ENCODE measurements at places on chromosomes 1 and 21.

DNA sequence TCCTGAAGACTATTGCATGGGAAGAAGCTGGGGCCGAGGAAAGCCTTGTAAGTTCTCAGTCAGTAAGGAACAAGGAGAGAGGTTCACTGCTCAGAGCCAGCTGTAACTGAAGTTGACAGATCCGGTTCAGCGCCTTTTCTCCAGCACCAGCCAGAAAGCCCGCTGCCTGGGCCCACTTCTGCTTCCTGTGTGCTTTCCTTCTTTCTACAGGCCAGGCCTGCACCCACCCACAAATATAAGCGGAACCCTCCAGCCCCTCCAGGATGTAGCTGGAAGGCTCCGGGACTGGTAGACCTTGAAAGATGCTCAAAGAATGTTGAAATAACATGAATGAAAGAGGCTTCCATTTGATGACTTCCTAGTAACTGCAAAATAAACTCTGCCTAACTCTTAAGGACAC lies 38.8 kb downstream of the PARP1 start:
- DNase-seq: no peak

DNA sequence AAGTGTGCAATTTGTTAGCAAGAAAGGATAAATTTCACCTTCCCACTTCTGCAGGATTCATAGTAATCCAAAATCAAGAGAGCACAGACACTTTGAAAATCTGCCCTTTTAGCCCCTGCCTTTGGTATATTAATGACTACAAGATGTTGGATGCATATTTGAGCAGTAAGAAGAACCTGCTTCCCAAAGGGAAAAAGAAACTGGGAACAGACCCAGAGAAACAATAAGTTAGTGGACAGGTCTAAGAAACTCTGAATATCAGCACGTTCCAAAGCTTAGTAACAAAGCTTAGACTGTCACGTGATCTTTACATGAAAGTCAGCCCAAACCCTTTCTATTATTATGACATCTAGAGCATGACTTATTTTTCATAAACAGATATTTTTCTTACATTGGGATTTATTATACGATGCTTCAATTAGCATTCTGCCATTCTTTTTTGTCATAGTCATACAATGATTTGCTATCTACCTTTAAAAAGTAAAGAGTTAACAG lies 390.9 kb upstream of the ADGRL2 start:
- no peak for DNase-seq

DNA sequence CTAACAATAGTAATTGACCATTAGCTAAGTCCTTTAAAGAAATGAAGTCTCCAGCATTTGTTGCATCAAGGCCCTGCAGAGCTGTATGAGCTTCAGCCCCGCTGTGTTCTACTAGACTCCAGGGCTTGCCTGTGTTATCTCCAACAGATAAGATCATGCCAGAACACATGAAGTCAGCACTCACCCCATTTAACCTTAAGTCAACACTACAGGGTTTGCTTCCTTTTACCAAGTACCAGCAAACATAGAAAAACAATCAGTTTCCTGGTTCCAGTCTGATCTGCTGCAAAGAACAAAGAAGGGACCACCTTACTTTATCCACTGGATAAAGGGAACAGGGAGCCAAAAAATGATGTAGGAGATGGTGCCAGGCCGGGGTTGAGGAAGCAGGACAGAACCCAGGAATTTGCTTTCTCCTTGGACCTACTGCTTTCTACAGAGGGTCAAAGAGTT lies 41.3 kb upstream of the ENAH start:
- no peak for DNase-seq

DNA sequence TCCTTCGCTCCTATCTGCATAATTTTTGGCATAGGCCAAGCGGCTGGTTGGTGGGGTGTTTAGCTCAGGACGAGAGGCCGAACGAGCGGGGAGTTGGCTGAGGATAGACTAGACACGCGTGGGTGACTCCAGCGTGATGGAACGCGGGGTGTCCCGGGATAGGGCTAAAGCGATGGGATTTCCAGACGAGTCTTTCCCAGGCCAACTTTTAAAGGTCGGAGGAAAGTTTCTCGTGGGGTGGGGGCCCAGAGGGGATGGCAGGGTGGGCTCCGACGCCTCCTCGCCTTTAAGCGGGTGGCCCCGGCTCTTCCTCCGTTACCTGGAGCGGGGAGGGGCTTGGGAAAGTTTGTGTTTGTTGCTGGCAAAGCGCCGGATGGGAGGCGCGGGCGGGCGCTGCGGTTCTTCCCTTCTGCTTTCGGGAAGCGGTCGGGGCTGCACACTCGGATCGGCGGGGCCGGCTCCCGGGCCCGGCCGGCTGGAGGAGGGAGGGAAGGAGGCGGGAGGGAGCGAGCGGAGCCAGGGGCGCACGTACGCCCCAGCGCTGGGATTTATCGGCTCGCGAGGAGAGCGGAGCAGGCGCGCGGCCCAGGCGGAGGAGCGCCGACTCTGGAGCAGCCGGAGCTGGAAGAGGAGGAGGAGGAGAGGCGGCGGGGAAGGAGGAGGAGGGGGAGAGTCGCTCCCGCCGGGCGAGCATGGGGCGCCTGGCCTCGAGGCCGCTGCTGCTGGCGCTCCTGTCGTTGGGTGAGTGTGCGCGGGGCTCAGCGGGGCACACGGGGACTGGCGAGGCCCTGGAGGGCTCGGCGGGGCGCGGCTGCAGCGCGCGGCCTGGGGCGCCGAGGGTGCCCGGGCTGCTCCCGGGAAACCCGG lies at the start of gene PTGFRN:
TSS of gene PTGFRN (plus strand) at position 405 of the 867 bp plus-strand sequence. CDS start at position 693, 288 bp downstream.
- DNase-seq: peak; percentile 35

DNA sequence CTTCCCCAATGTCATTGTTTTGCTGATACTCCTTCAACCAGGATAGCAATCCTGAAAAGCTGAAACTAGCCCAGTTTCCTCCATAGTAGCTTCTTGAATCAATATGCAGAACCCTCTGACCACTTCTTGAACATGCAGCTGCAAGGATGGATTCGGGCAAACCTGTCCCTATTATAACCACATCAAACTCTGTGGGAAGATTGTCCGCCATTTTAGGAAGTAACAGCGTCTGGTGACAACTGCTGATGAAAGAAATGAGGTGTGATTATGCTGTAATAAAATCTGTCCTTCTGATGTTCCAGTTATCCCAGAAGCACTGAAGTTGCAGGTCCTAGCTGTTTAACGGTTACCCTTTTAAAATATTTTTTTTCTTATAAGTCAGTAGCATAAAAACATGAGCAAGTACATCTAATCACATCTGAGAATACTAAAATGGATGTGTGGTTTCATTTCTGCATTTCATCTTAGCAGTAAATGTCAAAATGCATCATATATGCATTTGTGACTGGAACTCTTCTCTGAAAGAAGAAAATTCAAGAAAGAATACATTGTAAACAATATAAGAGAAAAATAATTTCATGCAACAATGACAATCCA lies 4.5 kb downstream of the CHML start:
- no peak for DNase-seq

- DNase-seq: no peak
Measured at GRCh38 chr1:121445679-121446078, 260.9 kb downstream of the SRGAP2C start.

DNA sequence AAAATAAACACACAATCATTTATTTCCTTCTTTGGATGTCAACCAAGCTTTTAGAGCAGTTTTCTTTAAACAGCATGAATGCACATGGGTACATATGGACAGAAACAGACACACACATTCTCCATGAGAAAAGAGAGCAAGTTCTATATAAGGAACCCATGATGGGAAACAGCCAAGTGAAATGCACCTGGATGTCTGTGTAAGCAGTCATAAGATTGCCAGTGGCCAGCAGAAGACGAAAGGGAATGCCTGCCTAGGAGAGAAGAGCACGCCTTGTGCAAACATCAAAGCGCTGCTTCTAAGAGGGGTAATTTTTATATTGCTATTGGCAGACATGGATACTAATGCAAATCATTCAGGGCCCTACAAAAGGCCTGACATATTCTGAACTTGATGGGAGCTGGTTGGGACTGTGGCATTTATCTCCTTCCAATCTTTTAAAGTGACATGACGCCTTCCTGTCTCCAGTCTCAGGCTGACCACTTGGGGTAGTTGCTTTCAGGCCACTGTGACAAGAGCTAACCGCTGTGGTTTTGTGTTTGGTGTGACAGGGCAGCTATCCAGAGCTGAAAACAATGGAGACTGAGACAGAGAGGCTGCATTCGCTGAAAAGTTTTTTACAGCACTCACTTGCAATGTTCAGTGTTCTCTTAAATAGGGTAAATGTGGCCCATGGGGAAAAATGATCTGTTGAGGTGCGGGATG lies 75.0 kb upstream of the DPT start:
- no peak for DNase-seq

DNA sequence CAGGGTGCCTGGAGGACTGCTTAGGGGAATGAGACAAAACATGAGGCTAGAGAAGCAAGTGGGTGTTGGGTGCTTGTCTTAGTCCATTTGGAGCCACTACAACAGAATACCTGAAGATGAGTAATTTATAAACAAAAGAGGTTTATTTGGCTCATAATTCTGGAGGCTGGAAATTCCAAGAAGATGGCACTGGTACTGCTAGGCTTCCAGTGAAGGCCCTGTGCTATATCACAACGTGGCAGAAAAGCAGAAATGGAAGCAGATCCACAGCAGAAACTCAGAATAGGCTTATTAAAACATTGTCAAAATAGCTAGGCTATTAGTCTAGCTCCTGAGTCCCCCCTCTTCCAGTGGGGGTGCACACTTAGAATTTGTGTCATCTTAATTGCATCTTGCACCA lies 701.7 kb downstream of the RWDD3 start:
- DNase-seq: no peak

Data from DMS 273 treated with DMSO at 0.1 percent for 48 hours (cell line).